Panc1 (cell line): ENCODE measurements at places on chromosomes 7 and 10.

GRCh38 chr7:22214000-22214399 lies 143.0 kb downstream of the RAPGEF5 start:
- no peak for DNase-seq

DNA sequence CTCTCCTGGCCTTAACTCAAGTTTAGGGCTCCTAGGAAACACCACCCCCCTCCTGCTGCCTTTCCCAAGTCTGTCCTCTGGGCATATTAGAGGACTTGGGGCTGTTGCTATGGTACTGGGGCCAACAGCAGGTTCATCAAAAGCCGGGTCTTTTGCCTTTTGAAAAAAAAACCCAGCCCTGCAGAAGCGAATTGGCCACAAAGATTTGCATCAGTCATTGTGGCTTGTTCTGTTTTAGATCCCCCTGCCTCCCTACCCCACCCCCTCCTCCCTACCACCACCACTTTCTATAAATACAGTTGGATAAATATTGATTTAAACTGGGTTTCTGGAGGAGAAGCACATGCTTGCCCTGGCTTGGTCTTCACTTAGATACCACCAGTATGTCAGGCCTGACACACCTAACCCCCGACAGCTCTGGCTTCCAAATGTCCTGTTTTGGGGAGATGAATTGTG lies 7.0 kb downstream of the MXI1 start:
- DNase-seq = no peak

DNA sequence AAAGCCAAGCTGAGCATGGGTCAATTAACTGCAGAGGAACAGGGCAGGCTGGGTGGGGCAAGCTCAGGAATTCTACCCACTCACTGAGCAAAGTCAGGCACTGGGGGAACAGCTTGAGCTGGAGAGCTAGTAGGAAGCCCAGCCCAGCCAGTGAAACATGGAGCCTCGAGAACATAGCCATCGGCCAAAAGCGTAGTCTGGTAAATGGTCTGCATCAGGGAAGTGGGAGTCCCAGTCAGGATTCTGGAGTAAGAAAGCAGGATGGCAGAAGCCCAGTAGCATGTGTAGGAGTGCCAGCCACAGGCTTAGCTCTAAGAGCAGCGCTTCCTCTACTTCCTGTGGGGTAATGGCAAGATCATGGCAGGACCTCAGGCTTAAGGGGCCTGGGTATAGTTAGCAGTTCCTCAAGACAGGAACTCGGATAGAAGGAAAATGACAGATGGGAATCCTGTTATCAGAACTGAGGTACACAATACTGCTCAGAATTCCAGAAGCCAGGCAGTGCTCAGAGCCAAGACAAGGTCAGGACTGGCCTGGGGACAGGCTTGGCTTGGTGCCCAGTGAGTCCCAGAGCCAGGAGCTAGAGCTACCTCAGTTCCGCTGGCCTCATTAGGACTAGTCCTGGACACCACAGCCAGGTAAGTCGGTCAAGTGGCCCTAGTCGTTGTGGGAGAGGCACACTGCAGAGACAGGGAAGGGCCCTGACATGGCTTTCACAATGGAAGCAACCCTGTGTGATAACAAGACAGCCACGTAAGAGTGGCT lies 65.4 kb upstream of the MXI1 start:
- no peak for DNase-seq

- DNase-seq = no peak
Observed at GRCh38 chr10:112815269-112816032, 134.6 kb upstream of the TCF7L2 start.

DNA sequence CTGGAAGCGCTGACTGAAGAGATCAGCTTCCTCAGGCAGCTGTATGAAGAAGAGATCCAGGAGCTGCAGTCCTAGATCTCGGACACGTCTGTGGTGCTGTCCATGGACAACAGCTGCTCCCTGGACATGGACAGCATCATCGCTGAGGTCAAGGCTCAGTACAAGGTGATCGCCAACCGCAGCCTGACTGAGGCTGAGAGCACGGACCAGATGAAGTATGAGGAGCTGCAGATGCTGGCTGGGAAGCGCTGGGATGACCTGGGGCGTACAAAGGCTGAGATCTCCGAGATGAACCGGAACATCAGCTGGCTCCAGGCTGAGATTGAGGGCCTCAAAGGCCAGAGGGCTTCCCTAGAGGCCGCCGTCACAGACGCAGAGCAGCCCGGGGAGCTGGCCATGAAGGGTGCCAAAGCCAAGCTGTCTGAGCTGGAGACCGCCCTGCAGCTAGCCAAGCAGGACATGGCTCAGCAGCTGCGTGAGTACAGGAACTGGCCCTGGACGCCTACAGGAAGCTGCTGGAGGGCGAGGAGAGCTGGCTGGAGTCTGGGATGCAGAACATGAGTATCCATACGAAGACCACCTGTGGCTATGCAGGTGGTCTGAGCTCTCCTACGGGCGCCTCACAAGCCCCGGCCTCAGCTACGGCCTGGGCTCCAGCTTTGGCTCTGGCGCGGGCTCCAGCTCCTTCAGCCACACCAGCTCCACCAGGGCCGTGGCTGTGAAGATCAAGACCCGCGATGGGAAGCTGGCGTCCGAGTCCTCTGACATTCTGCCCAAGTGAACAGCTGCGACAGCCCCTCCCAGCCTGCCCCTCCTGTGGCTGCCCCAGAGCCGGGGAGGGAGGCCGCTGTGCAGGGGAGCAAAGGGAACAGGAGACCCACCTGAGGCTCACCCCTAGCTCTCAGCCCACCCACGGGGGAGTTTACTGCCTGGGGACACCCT lies 24.9 kb upstream of the AMPH start:
- DNase-seq = no peak

- no peak for DNase-seq
Observed at GRCh38 chr10:131936736-131937135, 35.9 kb downstream of the PPP2R2D start.

DNA sequence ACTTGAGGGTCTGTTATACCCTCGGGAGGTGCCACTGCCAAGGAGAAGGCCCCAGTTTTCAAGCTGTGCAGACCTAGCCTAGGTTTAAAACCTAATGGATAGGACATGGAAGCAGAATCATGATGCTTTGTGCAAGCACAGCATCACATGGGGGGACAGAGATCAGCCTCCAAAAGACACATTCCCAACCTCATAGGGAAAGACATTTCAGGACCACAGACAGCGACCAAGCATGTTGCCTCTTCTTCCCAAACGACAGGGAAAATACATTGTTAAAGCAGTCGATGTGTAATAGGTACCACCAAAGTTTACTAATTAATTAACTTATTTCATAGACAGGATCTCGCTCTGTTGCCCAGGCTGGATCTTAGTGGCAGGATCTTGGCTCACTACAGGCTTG lies 573.9 kb downstream of the TCERG1L start:
- DNase-seq = no peak

DNA sequence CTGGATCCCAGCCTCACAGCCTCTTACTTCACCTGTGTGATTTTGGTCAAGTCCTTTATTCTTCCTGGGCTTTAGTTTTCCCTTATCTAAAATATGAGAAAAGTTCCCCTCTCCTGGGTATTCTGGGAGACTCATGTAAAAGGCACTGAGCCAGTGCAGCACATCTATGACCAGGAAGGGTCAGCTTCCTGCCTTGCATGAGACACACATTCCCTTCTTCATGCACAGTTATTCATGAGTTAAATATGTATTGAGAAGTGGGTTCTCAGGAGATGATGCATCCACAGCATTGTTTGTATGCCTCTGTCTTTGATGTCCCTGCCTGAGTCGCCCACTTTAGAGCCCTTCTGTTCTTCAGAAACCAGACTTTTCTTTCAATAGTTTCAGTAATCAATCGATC lies 33.3 kb downstream of the EGFR start:
- DNase-seq = no peak

DNA sequence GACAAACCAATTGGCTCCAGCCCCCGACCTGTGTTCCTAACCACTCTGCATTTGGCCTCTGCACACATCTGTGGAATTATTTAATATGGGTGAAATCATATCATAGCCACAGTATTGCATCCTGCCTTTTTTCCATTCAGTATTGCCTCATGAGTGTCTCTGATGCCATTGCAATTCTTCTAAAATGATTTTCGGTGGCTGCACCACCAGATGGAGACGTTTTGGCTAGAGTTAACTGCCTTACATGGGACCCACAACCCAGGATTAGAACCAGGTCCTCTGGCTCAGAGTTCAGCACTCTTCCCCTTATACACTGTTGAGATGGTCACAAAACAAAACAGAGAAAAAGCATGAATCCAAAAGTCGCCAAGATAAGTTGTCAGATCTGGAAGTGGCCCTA lies 180.8 kb downstream of the EMX2 start:
- no peak for DNase-seq

DNA sequence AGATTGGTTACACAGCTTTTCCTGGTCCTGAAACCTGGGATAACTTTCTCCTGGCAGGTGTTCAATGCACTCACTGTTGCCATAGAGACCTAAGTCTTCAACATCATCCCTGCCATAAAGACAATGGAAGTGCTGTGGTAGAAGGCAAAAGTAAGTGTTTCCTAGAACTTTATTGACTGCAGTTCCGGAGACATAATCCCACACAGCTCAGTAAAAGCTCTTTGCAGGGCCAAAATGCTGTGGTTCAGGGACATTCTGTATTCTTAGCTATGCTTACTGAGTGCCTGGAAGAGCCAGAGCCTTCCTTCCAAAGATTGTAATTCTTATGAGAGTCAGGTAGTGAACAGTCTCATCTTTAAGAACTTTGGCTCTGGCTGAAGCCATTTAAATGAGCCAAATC lies 5.3 kb downstream of the WIPF3 start:
- DNase-seq = no peak

GRCh38 chr10:14476006-14476405 lies 145.3 kb upstream of the FRMD4A start:
- no peak for DNase-seq

- no peak for DNase-seq
Observed at GRCh38 chr10:76298329-76298728, 866.9 kb downstream of the LRMDA start.

- DNase-seq = no peak
Observed at GRCh38 chr10:34906067-34906965, 91.2 kb upstream of the PARD3 start.

- DNase-seq = no peak
Observed at GRCh38 chr7:99365318-99366141, 9.0 kb upstream of the ARPC1B start.

DNA sequence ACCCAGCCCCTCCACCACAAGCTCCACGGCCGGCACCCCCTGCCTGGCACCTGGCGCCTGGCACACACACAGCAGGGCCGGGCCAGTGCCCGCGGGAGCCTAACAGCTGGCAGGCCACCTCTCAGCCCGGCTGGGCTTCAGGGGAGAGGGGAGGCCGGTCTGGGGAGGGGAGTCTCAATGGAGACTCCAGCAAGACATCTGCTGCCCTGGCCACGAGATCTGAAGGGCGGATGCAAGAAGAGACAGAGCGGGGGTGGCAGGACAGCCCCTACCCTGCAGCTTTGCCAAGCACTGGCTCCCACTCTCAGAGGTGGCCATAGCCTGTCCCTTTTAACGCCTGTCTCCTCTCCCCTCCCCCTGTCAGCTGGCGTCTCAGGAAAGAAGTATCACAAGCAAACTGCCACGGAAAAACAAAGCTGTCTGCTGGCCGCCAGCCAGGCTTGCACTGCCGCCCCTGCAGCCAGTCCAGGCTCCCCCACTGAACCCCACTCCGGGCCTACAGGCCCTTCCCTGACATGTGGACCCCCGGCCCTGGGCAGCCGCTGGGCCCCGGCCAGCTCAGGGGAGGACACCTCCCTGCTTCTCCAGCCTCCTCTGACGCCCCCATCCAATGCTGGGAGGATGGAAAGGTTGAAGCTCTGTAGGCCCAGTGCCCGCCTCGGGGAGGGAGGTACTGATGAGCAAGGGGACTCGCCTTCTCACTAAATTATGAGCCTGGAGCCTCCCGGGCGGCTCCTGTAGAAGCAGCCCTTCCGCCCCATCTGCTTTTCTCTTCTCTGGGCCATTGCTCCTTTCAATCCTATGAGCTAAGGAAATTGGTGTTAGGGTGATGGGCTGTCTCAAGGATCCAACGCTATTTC lies 178.4 kb downstream of the ARHGAP12 start:
- no peak for DNase-seq

- no peak for DNase-seq
Observed at GRCh38 chr7:22082553-22082885, 136.8 kb upstream of the CDCA7L start.

DNA sequence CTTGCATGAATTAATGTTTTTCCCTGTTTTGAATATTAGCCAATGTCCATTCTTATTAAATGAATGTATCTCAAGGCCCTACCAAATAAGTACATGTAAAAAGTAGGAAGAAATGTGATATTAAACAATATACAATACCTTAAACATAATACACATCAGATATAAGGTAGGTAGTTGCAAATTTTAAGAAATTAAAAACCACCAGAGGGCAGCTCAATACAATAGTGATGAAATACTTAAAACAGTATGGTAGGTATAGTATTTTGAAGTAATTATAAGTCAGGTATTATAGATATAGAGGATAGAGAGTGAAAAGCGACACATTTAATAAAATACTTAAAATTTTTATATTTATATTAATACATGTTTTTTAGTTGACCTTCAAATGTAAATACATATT lies 43.6 kb upstream of the CDK14 start:
- no peak for DNase-seq

- no peak for DNase-seq
Observed at GRCh38 chr7:37039131-37039749, 314.9 kb upstream of the AOAH start.

- no peak for DNase-seq
Observed at GRCh38 chr10:67925449-67926005, 41.1 kb downstream of the SIRT1 start.
